NCI-H2029 treated with DMSO at 0.1 percent for 48 hours (cell line): ENCODE measurements at places on chromosomes 13 and 19.

- no peak for DNase-seq
Observed at GRCh38 chr19:18670312-18670711, 13.2 kb upstream of the CRTC1 start.

DNA sequence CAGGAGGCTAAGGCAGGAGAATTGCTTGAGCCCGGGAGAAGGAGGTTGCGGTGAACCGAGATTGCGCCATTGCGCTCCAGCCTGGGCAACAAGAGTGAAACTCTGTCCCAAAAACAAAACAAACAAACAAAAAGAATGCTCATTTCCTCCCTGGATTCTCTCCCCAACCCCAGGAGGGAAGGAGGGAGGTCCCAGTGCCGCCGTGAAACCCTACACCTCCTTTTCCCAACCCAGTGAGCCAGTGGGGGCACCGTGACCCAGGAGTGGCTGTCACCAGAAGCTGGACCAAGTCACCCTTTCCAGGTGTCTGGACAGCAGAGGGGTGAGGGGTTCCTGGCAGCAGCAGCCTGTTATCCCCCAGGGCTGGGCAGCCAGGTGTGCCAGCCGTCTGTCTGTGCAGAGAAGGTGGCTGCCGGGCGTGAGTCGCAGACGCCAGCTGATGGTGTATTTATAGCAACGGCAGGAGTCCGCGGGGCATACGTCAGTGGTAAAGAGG lies 23.5 kb downstream of the NFIC start:
- DNase-seq: peak; percentile 60

- no peak for DNase-seq
Observed at GRCh38 chr19:32189956-32190706, 155.3 kb upstream of the ZNF507 start.

GRCh38 chr13:97653443-97654140 lies 219.6 kb downstream of the RAP2A start:
- no peak for DNase-seq

GRCh38 chr13:29572575-29572974 lies 22.9 kb downstream of the SLC7A1 start:
- no peak for DNase-seq

GRCh38 chr19:28737021-28737895 lies 475.7 kb downstream of the UQCRFS1 start:
- DNase-seq: peak; percentile 28

DNA sequence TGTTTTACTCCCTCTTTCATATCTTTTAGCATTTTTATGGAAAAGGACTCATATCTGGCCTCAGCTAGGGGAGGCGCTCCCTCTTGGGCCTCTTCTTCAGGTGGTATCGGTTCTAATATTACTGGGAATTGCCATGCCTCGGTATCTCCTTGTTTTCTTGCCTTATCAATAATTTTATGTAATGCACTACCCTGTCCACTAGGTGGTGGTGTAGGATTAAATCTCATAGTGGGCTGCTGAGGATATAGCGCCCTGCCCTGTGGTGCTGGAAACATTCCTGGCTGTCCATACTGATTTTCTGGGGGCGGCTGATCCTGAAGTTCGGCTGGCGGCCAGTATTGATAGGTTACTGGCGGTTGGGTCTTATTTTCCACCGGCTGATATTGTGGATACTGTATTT lies 35.8 kb downstream of the ZNF420 start:
- no peak for DNase-seq

- no peak for DNase-seq
Observed at GRCh38 chr13:31699650-31700049, 39.7 kb upstream of the RXFP2 start.

DNA sequence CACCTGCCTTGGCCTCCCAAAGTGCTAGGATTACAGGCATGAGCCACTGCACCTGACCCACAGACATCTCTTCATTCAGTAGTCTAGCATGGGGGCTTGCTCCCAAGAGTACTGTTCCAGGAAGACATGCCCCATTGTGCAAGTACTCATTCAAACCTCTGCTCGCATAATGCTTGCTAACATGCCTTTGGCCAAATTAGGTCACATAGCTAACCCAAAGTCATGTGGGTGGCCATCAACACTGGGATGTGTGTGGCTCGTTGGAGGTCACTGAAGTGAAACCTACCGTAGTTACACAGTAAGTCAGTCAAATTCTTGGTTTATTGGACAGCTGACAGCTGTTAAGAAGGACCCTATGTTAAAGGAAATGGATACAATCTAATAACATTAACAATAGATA lies 20.3 kb downstream of the RFXAP start:
- no peak for DNase-seq
